ENCODE measurements at places on chromosomes 7 and 10.

DNA sequence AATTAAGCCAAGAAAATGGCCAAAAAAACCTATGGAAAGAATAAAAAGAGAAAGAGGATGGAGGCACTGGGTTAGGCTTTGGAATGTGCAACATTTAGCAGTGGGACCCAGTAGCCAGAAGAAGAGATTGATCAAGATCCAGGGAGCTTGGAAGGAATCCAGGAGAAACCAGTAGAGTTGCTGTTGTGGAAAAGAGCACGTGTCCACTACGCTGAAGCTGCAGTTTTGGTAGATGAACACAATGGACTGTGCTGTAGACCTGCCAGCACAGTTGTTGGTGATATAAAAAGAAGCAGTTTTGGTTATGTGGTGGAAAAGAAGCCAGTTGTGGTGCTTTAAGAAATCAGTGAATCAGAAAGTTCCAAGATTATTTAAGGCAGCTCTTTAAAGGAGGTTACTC is 802.2 kb upstream of the POM121L12 start:
- DNase-seq: no peak

- no peak for DNase-seq
These were observed 41.6 kb downstream of the CALML5 start for GRCh38 chr10:5457741-5458140.

DNA sequence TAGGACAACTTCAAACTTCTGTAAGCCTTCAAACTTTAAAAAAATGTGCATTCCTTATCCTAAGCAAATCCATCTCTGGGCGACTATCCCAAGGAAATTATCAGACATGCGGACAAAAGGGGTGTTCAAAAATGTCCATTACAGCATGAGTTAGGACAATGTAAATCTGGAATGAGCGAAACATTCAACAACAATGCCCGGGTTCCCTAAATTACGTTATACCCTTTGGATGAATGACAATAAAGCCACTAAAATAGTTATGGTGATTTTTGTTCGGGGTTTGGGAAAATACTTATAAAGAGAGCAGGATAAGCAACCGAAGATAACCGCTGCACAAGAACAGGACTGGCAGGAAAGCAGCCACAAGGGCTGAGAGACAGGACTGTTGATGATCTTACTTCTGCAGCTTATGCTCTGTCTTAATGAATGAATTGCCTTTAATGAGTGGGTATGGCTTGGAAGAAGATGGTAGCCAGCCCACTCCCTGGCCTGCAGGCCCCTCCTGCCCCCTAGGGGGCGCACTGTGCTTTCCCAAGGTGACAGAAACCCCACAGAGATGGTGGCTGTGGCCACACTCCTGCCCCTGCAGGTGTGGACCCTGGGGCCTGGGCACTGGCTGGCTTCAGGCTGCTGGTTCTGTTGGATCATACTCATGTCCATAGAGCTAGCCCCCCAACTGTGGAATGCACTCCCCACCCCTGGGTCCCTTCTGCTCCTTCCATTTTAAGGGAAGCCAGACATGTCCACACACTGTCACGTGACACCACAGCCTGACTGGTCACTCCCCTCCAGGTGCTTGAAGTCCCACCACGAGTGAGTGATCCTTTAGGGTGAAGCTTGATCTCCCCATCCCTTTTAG is 45.0 kb downstream of the ZCCHC24 start:
- DNase-seq: peak; percentile 29

- DNase-seq: no peak
These were observed 1.7 kb upstream of the FAM3C start for GRCh38 chr7:121397822-121398221.

- peak; percentile 40 for DNase-seq
These were observed at the start of gene DNAH11 for GRCh38 chr7:21542891-21543527. TSS of gene DNAH11 (plus strand) at chr7:21543039. CDS start at chr7:21543246, 207 bp downstream.

DNA sequence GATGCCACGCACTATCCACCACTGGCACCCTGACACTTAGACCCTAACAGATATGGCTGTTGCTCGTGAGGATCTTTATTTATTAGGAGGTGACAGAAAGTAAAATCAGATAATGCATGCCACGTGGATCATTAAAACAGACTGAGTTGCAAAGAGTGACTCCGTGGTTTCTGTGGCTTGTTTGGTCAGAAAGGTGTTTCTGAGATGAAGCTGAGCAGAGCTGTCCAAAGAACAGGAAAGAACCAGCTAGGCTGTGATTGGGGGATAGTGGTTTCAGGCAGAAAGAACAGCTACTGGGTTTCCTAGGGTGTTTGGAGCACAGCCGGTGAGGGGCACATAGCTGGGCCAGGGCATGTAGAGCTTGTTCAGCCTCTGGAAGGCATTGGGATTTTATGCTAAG is 34.4 kb downstream of the CSGALNACT2 start:
- no peak for DNase-seq

DNA sequence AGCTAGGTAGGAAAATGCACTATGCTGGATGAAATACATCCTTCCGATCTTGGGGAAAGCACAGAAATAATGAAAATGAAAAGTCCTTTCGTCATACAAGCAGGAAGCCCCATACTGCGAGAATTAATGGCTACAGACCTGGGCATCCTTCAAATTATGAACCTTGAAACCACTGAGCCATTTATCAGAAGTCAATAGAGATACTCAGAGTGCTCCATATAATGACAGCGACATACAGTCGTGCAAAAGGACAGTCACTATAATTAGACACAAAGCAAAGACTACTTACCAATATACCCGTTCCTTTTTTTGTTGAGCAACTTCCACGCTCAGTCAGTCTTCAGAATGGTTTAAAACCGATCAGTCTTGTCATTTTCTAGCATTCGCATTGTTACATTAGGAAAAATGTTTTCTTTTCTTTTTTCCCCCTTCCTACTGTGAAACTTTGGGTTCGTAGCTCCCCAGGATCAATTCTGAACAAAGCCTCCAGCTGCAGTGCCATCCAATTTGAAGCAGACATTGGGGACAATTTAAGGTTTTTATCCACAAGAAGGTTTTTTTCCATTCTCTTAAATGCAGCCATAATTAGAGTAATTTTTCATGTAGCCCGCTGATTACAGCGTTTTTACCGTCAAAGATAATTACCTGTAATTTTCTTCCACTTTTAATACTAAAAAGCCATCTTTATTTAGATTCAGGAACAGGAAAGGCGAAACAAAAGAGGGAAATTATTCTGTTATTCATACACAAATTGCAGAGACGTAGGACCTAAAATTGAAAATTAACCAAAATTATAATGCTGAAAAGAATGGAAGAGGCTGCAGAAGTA is 6.4 kb downstream of the DLX6 start:
- no peak for DNase-seq

GRCh38 chr10:19592276-19592675 is 224.0 kb upstream of the PLXDC2 start:
- peak; percentile 66 for DNase-seq

GRCh38 chr7:380139-380485 is 90.1 kb downstream of the FOXL3 start:
- no peak for DNase-seq

- DNase-seq: no peak
These were observed 17.7 kb downstream of the IL15RA start for GRCh38 chr10:5959581-5960069.

DNA sequence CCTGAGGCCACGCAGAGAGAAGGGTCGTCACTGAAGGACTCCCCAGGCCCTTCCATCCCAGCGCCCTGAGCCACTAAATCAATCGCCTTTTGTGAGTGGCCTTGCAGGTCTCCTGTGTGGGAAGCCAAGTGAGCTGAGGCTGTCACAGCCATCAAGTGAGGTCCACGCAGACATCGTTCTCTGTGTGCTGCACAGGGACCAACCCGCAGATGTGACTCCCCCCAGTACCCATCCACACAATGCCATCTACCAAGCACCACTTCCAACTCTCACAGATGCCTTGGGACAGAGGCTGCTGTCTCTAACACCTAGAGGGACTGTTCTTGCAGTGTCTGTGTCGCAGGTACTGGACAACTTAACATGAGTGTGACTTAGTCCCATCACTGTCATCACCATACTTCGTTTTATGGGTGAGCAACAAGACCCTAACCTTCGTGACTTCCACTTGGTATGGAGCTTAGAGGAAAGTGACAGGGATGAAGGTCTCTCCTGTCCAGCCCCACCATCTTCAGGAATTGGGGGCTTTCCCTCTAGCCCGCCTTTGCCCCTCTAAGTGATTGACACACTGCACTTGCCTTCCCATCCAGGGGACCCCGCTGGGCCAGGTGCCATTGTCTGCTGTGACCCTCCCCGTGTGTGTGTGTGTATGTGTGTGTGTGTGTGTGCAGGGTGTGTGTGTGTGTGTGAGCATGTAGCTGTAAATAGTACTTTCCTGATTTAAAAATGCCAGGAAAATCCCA is 51.4 kb upstream of the TMEM72 start:
- no peak for DNase-seq

DNA sequence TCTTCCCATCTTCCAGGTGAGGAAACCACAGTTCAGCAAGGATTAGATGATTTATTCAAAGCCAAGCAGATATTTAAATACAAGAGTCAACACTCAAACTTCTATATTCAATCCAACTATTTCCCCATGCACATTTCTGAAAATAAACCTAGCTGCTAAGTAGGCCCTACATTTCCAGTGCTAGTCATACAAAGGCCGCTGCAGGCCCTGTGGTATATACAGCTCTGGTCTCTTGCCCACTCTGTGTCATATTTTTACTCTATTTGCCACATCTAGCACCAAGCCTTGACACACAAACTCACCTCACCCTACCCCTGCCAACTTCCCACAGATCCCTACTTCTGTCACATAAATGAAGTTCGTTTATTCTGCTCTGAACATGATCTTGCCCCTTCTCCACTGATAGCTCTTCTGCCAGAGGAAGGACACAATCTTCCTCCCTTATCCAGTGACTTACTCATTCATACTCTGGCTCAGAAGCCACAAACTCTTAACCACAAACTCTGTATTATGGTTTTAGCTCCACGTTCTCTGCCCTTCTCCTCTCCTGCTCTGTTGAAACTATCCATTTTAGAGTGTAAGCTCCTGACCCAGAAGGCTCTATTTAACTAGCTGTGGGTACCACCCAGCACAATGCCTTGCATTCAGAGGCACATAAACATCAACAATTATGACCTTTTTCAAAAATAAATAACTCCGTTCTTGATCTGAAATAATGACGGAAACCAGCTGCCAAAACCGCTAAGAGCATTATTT is 180.7 kb downstream of the CPEB3 start:
- DNase-seq: peak; percentile 81

- DNase-seq: no peak
These were observed 534.6 kb downstream of the TFEC start for GRCh38 chr7:115496006-115496405.

DNA sequence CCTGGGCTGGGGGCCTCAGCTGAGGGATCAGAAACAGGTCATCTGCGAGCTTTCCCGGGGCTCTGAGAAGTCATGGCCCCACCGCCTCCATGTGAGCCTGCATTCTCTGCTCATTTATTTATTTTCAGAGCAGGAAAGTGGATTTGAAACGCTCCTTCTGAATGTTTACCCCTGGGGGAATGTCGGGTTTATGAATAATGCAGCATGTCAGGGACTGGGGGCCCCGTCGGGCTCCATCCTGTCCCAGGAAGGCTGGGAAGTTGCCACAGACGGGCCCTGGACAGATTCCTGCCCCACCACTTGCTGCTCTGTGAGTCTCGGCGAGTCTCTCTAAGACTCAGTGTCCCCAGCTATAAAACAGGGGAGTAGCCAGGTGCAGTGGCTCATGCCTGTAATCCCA is 11.9 kb upstream of the GTF2IRD1 start:
- no peak for DNase-seq

GRCh38 chr10:120749072-120749471 is 102.1 kb upstream of the WDR11 start:
- no peak for DNase-seq

GRCh38 chr7:114548081-114548980 is 133.7 kb downstream of the FOXP2 start:
- no peak for DNase-seq

GRCh38 chr10:95395947-95396449 is 105.2 kb upstream of the PDLIM1 start:
- DNase-seq: no peak

- peak; percentile 26 for DNase-seq
These were observed 158.6 kb downstream of the CREB5 start for GRCh38 chr7:28570970-28571288.

DNA sequence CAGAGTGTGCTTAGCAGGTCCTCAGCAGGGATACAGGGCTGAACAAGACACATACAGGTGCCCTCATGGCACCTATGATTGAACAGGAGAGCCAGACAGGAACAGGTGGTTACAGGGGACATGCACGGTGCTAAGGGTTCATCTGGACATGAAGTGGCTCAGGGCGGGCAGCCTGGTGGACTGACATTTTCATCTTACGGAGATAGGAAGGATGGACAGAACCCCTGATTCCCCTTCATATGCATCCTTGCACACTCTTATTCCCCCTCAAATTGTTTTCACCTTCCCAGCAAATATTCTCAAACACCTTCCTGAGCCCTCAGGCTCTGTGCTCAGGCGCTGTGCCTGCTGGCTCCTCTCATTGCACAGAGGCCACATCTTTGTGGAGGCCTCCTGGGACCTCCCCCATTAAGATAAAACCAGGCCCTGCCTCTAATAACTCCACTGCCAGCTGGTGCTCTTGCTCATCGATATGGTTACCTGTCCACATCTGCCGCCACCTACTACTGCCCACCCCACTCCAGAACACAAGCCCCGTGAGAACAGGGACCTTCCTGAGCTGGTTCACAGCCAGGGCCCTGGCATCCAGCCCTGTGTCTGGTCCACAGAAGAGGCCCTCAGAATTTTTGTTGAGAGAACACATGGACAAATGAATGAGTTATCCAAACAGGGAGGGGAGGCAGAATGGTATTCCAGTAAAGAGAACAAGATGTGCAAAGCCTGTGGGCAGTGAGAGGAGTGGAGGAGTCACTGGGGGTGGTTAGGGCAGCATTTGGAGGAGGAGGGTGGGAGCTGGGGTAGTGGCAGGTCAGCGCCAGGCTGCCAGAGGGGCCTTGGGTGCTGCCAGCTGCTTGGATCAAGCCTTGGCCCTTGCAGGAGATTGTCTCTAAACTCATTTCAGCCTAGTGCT is 68.9 kb upstream of the AQP1 start:
- DNase-seq: no peak

- no peak for DNase-seq
These were observed 23.4 kb upstream of the ABCB4 start for GRCh38 chr7:87498893-87499292.

DNA sequence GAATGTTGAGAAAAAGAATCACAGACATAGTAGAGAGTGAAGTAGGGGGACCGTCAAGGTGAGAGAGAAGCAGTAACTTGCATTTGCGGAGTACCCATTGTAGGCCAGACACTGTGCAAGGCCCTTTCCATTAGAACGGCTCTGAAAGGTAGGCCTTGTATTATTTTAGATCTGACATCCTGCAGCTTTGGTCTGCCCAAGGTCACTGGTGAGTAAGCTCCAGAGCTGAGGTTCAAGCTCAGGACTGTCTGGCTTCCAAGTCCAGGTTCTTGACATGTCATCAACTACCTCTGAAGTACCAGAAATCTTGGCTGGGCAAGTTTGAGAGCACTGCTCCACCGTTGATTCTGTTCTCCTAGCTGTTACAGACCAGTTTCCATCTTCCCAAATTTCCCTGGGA is 13.2 kb upstream of the EVX1 start:
- DNase-seq: no peak

GRCh38 chr10:122213766-122214165 is 57.3 kb upstream of the BTBD16 start:
- DNase-seq: no peak

- DNase-seq: peak; percentile 96
These were observed 16.5 kb downstream of the NPFFR1 start for GRCh38 chr10:70267161-70267933.

GRCh38 chr7:128304212-128304611 is 39.5 kb downstream of the RBM28 start:
- no peak for DNase-seq

GRCh38 chr7:34776748-34777358 is 118.8 kb downstream of the NPSR1 start:
- no peak for DNase-seq

All from iris pigment epithelial cell (primary cell).